ENCODE measurements at places on chromosomes 2 and 18.

DNA sequence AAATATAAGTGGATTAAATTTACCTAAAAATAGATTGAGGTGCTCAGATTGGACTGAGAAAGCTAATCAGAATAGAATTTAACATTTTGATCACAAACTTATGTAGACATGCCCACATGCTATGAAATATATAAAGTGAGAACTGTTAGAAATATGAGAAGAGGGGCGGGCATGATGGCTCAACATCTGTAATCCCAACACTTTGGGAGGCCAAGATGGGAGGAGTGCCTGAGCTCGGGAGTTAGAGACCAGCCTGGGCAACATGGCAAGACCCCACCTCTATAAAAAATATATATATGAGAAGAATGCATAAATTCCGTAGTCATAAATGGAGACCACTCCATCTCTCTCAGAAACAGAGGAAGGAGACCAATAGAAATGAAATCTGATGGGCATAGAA is 25.7 kb downstream of the NTSR2 start:
- DNase-seq: no peak

GRCh38 chr2:73920577-73921545 is 5.8 kb upstream of the DGUOK start:
- no peak for DNase-seq

DNA sequence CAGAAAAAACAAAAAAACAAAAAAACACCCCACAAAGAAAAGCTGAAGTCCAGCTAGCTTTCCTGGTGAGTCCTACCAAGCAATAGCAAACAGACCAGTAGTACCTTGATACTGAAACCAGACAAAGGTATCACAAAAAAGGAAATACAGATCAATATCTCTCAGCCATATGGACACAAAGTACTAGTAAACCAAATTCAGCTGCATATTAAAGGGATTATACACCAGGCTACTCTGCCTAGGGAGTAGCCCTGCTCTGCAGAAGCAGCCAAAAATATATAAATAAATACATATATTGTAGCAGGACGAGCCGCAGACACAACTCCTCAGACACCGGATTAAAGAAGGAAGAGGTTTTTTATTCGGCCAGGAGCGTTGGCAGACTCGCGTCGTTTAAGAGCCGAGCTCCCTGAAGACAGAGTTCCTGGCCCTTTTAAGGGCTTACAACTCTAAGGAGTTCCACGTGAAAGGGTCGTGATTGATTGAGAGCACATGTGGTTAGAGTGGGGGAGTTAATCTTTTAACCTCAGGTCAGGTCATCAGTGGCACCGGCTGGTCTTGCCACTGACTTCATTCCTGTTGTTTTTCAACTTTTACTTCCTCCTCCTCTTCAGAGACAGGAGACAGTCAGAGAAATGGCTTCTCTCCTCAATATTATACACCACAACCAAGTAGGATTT is 38.4 kb upstream of the DTNB start:
- DNase-seq: no peak

DNA sequence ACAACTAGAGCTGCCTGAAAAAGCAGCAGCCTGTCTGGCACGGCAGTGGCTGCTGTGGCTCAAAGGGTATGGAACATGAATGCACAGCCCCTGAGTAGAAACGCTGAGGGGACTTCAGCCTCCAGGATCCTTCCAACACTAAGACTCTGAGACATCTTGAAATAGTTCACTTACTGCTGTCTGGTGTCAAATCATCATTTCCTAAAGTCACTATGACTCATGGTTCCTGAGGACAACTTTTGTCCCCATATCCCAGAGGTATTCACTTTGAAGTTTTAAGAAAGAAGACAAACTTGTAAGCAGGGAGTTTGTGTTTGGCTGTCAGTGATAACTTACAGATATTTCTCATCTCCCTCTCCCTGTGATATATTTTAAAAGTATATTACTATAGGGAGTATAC is 33.3 kb upstream of the NEB start:
- no peak for DNase-seq

GRCh38 chr2:28319118-28320008 is 73.3 kb upstream of the FOSL2 start:
- DNase-seq: no peak

- no peak for DNase-seq
These were observed 10.6 kb downstream of the FAP start for GRCh38 chr2:162232671-162233070.

DNA sequence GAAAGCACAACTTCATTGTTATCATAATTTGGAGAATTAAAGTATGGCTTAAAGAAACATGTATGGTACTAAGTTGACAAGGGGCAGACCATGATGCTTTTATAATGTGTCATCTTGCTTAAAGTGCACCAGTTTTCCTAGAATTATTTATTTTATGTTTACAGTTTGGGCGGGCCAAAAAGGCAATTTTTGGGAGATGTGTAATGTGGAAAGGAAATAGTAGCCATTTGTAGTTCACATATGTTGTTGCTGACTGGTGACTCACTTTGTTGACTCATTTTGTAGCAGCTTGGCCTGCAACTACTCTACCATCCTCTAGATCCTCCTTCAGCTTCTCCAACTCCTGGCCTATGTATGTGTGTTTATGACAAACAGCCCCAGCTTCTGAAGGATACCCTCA is 7.7 kb downstream of the ZSCAN30 start:
- DNase-seq: no peak

DNA sequence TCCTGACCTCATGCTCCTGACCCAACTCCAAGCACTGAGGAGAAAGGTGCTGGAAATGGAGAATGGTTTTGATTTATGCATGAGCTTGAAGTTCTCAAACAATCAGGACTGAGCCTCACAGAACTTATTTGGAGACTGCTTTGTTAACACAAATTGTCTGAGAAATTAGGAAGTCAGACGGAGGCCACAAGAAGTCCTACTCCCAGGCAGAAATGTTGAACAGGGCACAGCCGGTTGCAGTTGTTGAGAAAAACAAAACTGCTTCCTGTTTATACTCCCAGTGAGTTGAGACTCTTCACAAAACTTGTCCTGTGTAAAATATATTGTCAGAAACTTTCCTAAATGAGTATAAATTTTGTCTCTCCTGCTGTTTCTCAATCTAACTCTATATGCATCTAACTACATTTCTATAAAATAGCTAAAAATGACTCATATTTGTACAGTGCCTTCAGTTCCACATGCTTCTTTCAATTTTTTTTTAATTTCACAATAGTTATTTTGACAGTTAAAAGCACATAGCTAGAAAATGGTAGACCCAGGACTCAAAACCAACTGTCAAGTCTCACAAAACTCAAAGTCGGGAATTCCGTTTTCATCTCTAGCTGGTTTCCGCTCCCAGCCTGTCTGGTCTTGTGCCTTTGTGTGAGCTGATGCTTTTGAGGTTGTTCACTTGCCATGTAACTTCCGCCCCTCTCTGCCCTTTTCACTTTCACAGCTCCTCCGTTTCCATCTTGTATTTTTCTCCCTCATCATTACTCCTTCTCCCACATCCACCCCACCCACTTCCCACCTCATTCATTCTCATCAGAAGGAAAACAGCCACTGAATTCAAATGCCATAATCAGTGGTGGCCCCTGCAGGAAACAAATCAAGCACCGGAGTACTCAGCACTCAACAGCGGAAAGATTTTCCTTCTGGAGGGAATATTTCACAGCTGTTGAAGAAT is 215.0 kb downstream of the SUCLG1 start:
- DNase-seq: no peak
